ENCODE measurements at places on chromosomes 3 and 15.

DNA sequence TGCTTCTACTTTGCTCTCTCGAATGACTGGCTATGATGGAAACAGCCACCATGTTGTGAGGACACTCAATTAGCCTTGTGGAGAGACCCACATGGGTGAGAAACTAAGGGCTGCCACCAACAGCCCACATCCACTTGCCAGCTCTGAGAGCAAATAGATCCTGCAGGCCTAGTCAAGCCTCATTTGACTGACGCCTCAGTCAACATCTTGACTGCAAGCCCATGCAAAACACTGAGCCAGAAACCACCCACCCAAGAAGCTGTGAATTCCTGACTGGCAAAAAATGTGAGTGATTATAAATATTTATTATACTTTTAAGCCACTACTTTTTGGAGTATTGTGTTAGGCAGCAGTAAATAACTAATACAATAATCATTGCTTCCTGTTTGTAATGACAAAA lies 58.4 kb downstream of the NOX5 start:
- DNase-seq: peak; percentile 62

- DNase-seq: no peak
These were observed 4.5 kb downstream of the NDUFB5 start for GRCh38 chr3:179608931-179609720.

- DNase-seq: no peak
These were observed 42.2 kb downstream of the SLC9A9 start for GRCh38 chr3:143806038-143806437.

GRCh38 chr3:20235796-20236195 lies 49.8 kb upstream of the SGO1 start:
- no peak for DNase-seq

GRCh38 chr3:12544652-12545472 lies 437 bp downstream of the MKRN2OS start:
- DNase-seq: no peak

GRCh38 chr3:45545476-45545875 lies 49.1 kb upstream of the LIMD1 start:
- DNase-seq: no peak

- DNase-seq: no peak
These were observed 192.0 kb downstream of the TPRG1 start for GRCh38 chr3:189363590-189364255.

DNA sequence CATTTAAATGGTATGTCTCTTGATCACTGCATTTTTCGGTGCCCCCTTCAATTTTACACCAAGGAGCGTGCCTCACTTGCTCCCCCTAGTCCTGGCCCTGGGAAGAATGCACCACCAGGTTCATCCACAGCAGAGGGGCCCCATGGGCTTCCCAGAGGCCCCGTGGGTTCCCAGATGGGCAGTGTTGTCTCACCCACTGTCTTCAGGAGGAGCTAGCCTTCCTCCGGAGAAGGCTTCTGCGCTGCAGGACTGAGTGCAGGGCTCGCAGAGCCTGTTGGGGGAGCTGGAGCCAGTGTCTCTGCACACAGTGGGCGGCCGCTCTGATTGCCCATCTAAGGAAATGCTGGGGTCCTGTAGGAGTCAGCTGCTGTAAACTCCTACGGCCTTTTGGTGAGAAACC lies 45.9 kb downstream of the POLR2M start:
- DNase-seq: no peak

GRCh38 chr3:124960105-124960504 lies 25.6 kb upstream of the MUC13 start:
- DNase-seq: no peak

GRCh38 chr3:170007031-170007663 lies 30.6 kb upstream of the GPR160 start:
- no peak for DNase-seq

- DNase-seq: no peak
These were observed 103.4 kb downstream of the SEC22A start for GRCh38 chr3:123305192-123305591.

DNA sequence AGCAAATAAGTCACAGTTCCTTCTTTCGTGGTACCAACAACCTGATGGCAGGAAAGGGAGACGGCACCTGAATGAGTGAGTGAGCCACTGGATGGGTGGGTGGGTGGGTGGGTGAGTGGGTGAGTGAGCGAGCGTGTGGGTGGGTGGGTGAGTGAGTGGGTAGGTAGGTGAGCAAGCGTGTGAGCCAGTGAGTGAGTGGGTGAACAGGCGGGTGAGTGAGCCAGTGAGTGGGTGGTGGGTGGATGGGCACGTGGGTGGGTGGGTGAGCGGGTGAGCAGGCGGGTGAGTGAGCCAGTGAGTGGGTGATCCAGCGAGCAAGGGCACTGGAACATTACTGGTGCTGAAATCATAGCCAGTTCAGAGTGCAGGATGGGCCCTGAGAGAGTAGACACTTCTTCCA lies 152.8 kb downstream of the MEGF11 start:
- DNase-seq: no peak

DNA sequence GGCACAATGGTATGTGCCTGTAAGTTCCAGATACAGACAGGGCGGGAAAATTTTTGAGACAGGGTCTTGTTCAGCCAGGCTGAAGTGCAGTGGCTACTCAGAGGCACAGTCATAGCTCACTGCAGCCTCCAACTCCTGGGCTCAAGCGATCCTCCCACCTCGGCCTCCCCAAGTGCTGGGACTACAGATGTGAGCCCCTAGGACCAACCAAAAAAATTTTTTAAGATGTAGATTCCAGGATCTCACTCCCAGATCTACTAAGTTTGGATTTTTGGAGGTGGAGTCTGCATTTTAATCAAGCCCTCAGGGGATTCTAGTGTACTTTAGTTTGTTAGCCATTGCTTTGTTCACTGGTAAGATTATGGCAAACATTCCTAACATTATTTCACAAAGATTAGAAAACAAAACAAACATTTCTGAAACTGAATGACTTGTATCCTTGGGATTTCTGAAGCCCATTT lies 2.7 kb downstream of the LIPH start:
- no peak for DNase-seq

GRCh38 chr15:100167884-100168375 lies 173.8 kb downstream of the ADAMTS17 start:
- no peak for DNase-seq

DNA sequence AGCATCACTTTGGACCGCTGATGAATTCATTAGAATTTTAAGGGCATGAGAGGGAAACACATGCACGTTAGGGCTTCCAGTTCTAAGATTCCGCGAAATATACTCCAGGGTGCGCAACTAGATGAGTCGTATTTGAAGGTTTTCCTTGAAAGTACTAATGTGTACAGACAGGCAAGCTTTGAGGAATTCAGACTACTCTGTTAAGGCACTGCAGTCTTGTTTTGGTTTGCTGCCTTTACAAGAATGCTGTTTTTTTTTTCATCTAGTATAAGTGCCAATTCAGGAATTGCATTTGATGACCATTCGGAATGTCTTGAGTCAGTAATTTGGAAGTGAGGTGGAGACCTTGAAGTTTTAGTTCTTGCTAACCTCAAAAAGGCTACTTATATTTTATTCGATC lies 19.1 kb downstream of the TRNT1 start:
- no peak for DNase-seq

GRCh38 chr3:196327405-196327804 lies 9.4 kb upstream of the DYNLT2B start:
- DNase-seq: no peak

Data from NCI-H69 (cell line).